Omental fat pad (tissue), 4 donors: ENCODE measurements at places on chromosomes 16 and 17.

DNA sequence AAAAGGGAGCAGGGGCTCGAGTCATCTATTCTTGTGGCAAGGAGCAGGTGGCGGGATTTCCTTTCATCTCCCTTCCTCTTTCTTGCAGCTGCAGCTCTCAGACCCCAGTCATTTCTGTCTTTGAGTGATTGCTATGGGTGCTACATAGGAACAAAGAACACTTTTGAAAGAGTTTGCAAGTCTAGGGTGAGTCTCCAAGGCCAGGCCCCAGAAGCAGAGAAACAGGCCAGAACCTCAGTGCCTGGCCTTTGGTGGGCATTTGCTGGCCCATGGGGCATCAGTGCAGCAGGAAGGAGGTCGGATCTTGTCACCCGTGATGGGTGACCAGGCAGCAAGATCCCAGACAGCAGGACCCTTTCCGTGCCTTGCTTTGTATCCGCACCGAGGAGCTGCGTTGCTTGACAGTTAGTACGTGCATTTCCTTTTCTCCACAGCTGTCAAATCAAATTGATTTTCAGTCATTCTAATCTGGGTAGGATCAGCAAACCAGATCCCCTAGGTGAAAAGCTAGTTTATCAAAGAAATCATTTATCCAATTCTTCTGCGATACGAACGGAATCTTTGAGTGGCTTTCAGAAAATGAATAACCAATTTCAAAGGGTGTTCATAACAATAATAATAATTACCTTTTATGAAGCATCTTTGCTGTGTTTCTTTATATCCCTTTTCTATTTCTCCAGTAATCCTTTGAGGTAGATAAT, 244.6 kb upstream of the MAF start:
- DNase-seq, result no peak

DNA sequence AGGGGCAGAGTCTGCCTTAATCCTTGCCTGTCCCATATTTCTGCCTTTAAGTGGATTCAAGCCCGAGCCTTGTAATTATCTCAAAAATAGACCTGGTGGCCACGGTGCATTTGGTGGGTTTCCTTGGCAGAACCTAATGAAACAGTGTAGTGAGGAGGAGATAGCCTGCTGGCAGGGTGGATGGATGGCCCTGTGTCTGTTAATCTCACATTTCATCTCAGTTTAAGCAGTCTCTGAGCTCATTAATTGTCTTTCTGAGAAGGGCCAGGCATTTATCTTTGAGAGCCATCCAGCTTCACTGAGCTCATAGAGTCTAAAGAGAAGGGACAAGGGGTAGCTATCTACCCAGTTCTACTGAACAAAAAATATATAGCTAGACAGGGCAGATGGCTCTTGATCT, 364.0 kb upstream of the EEF2KMT start:
- no peak for DNase-seq

DNA sequence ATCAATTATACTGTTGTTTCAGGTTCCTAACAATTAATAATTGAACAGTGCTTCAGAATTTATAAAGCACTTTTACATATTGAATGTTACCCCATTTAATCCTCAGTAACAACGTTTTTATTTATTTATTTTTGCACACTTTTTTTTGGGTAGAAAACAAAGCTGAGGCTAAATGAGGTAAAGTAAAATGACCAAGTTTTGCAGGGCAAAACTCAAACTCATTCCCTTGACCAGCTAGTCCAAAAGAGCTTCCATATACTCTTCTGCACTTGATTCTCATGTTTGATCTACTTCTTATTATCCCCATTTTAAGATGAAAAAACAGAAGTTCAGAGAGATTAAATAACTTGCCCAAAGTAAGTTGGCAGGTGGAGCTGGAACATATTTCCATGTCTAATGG, 81.1 kb upstream of the NACA2 start:
- no peak for DNase-seq

GRCh38 chr17:7676533-7676932, 10.8 kb downstream of the TP53 start:
- no peak for DNase-seq

- DNase-seq, result no peak
Measured at GRCh38 chr17:74369221-74369620, 1.9 kb downstream of the GPR142 start.

GRCh38 chr16:55338646-55339045, 14.6 kb downstream of the IRX6 start:
- DNase-seq, result no peak
